Germinal center (tissue), 1 donor: ENCODE measurements at places on chromosomes 1 and 21.

GRCh38 chr1:224996266-224996665, 66.8 kb downstream of the DNAH14 start:
- DNase-seq: no peak

DNA sequence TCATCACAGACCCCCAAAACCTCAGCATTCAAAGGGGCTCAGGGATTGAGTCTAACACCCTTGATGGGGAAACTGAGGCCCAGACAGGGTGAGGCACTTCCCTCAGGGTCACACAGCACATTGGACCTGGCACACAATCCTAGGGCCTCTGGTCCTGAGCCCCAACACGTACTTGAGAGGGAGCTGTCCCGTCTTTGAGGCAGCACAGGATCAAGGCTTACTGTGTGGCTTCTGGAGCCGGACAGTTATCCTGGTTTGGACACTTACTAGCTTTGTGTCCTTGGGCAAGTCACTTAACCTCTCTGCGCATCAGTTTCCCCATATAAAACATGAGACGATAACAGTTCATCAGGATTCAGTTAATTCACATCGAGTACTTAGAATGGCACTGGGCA, 26.5 kb downstream of the RUNX3 start:
- DNase-seq: no peak

- no peak for DNase-seq
Observed at GRCh38 chr1:201719812-201720521, 109.0 kb upstream of the IPO9 start.

DNA sequence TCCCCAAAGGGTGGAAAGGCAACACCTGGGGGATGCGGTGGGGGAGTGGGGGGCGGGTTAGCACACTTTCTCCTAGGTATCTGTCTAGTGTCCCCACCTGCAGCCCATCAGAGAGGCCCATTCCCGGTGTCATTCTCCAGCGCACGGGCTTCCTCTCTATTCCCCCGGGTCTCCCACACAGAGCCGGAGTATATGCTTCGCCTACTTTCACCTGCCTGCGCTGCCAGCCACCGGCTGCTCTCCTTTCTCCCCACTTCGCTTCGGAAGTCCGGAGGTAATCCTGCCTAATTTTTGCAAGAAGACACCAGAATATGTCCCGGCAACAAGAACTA, 852 bp downstream of the RGS7 start:
- no peak for DNase-seq

GRCh38 chr21:14916676-14917141, 148.1 kb downstream of the NRIP1 start:
- DNase-seq: no peak

DNA sequence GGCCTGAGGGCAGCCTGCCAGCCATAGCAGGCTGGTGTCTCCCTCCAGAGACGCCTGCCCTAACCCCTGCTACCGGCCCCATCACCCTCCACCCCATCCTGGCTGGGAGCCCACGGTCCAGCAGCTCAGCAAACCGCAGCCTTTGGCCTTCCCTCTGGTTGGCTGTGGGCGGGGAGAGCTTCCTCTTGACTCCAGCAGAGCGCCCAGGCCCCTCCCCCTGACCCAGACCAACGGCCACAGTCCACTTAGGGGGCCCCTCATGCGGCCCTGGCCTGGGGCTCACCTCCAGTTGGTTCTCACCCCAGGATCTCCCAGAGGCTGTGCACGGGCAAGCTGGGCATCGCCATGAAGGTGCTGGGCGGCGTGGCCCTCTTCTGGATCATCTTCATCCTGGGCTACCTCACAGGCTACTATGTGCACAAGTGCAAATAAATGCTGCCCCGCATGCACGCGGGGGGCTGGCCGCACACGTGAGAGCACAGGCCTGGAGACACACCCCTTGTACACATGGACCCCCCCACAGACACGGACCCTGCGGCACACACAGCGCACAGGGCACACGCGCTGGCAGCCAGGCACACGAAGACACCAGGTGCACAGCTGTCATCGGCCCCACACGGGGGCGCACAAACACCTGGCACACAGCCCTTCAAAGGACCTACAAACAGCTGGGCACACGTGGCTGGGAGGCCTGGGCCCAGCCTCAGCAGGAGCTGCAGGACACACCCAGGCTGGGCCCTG, 3.1 kb downstream of the SMIM1 start:
- DNase-seq: peak; percentile 84

DNA sequence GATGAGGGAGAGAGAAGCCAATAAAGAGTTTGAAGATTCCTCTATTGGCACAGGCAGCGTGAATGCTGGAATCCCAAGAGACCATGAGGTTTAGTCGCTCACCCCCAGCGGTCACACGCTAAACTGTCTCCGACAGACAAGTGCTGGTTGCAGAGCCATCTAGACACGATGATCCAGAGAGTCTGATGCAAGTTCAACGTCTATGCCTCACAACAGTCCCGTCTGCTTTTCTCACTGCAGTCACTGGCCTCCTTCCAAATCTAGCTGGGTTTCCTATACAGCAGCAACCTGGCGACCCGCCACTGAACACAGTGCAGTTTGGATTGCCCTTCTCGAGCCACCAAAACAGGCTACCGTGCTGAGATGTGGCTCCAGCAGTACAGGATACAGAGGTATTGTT, 98.6 kb upstream of the KRTAP19-8 start:
- DNase-seq: peak; percentile 31

DNA sequence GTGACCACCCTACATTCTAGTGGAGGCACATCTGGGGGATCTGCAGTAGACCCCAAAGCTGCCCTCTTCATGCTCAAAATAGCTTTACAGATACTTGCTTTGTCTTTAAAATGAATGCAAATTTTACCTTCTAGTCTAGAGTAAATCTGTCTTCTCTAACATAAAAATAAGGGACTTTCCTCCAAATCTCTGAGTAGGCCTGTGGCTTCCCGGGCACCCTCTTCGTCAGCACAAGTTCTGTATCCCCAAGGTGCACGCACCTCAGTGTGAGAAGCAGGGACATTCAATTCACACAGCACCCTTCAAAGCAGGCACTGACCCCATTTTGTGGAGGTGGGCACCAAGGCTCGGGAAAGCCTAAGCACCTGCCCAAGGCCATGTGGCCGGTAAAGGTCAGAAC, 19.0 kb downstream of the MEF2D start:
- DNase-seq: peak; percentile 34

DNA sequence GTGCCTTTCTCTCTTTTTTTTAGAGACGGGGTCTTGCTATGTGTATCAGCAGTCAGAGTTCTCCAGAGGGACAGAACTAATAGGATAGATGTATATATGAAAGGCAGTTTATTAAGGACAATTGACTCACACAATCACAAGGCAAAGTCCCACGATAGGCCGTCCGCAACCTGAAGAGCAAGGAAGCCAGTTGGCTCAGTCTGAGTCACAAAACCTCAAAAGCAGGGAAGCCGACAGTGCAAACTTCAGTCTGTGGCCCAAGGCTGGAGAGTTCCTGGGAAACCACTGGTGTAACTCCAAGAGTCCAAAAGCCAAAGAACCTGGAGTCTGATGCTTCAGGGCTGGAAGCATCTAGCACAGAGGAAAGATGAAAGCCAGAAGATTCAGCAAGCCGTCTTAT, 16.3 kb upstream of the H3-3A start:
- no peak for DNase-seq

GRCh38 chr1:112393631-112393974, 2.4 kb upstream of the CTTNBP2NL start:
- no peak for DNase-seq

DNA sequence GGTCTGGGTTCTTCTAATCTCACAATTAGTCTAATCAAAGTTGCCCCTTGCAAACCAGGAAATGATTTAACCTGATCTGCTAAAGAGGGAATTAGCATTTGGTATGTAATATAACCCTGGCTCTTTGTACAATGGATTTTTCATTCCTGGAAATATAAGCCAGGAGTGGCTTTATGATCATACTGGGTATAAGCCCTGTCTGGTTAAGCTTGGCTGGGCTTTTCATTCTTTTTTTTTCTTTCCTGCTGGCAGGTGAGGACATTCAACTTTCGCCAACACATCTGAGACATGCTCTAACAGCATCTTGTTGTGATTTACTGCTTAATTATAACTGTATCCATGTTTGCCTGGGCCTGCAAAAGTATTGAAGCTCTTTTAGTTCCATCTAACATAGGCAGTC, 20.4 kb upstream of the SDE2 start:
- DNase-seq: no peak

DNA sequence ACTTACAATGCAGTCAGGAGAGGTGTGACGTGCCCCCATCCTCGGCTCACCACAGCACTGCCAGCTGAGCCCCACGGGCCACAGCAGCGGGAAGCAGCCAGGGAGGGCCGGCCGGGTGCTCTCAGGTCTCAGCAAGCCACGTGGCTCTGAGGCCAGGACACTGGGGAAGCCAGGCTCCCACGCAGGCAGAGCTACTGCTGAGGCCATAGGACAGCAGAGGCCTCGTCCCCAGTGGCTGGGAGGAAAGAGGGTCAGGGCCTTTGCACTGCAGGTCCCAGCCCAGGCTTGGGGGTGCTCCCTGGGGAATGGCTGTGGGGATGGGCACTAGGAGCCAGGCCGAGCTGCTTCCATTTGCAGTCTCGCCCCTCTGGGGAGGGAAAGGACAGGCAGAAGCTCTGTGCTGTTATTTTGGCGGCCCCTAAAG, 5.8 kb downstream of the LRRC47 start:
- DNase-seq: no peak

DNA sequence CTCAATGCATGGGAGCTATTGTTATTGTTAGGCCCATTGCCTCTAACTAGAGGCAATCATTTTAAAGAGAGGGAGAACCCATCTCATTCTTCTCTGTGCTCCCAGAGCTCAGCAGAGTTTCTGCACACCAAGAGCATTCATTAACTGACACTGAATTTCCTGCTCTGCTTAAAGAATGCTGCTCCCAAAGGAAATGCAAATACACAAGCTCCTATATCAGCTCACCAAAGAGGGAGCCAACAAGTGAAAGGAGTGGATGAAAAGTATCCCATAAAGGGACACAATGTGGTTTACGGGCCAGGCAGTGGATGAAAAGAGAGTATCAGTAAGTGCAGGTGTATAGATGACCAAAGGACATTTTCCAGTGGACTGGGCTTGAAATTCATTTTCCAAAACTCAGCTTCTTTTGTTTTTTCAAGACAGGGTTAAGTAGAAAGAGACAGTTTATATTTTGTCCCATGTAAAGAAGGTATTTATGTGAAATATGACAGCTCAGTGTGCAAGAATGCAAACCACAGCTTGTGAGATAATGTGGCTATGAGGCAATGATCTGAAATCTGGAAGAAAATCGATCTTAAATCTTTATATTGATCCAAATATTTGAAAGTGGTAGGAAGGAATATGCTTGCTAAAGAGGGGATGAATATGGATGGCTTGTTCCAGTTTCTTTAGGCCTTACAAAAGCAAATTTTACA, 207.7 kb upstream of the CAMK1G start:
- DNase-seq: no peak

DNA sequence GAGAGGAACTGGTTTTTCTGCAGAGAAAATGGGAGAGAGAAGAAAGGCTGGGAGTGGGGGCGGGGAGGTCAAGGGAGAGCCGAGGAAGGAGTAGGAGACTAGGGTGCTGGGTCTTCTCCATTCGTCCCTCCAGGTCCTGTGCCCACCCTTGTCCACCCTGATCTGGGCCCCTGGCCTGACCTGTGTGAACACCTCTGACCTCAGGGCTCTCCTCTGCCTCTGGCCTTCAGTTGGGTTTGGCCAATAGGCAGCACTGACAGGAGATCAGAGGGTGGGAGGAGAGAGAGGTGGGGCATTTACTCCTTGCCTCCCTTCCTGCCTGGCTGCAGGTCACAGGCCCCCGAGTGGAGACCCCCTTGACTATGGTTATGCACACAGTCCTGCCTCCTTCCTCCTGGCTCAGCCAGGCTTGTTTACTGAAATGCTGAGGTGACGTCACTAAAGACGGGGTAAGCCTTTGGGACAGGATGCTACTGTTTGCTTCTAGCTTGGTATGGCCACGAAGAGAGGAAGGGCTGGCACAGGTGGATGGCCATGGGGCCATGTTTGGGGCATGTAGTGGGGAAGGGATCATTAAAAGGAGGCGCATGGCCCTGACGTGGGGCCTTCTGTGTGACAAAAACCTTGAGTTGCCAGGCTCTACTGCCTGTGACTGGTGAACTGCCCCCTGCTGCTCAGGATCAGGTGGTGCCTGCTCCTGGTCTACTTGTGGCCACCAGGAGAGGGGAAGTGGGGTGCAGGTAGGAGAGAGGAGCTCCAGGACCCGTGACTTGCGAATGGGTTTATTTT, 248.7 kb upstream of the CSF3R start:
- DNase-seq: no peak

DNA sequence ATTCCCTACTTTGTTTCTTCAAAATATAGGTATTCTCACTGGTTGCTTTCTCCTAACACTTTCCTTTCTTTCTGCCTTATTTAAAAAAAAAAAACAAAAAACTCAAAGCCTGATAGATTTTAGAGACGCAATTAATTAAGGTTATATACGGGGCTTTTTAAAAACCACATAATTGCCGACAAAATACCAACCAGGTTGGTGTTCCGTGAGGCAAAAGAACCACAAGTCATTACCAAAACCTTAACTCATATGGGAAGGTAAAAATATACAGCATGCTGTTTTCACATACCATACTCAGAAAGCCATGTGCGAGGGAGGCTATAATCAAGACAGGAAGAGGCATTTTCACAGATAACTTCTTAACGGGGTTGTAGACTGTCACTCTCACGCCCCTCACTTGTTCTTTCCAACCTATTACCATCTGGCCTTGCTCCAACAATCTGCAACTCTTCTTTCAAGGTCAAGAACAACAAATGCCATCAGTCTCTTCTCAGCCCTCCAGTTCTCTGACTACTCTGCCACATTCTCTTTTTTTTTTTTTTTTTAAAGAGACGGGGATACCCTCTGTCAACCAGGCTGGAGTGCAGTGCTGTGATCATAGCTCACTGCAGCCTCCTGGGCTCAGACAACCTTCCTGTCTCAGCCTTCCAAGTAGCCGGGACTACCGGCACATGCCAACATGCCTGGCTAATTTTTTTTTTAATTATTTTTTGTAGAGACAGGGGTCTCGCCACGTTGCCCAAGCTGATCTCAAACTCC, 102.6 kb downstream of the APP start:
- no peak for DNase-seq
